ENCODE measurements at places on chromosomes 13 and 19.

GRCh38 chr13:76730220-76730619 lies 156.0 kb downstream of the KCTD12 start:
- no peak for DNase-seq

- no peak for DNase-seq
These were observed at the start of gene OVOL3 for GRCh38 chr19:36110487-36111199. Gene OVOL3, plus strand, starts transcription at chr19:36111143. Its CDS starts 60 bp downstream, at chr19:36111203.

GRCh38 chr13:99730403-99730802 lies 229.1 kb downstream of the TM9SF2 start:
- DNase-seq, result no peak

DNA sequence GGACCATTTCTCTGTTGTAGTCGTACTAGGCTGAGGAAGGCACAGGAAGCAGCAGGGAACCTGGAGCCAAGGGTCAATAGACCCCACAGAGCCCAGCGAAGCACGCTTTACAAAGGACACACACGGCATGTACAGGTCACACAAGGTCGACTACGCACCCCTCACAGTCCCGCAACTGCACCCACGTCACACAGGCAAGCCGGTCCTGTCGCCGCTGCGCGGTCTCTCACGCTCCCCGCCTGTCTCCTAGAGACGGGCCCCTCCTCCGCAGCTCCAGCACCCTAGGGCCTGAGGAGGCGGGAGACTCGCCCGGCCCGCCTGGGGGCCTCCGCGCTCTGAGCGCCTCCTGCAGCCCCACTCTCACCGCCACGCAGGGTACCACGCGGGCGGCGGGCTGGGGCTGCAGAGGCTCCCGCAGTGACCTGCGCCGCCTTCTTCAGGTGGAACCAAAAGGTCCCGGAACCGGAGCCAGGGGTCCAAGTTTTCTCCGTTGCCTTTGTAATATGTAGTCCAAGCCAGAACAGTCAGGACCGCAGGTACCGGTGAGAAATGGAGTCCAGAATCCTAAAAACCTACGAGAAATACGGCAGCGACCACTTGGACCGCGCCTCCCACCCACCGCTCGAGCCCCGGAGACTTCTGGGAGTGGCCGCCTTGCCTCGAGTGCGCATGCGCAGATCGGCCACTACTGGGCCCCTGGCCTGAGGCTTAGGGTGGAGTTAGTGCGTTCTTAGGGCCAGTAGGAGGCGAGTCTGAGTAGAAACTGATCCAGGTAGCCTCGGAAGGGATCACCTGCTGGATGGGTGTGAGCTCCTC lies at the start of gene ZNF607:
ZNF607 (minus strand) TSS at position 651 of the 816 bp plus-strand sequence. CDS start 8,143 bp downstream, outside the sequence.
- peak; percentile 70 for DNase-seq

DNA sequence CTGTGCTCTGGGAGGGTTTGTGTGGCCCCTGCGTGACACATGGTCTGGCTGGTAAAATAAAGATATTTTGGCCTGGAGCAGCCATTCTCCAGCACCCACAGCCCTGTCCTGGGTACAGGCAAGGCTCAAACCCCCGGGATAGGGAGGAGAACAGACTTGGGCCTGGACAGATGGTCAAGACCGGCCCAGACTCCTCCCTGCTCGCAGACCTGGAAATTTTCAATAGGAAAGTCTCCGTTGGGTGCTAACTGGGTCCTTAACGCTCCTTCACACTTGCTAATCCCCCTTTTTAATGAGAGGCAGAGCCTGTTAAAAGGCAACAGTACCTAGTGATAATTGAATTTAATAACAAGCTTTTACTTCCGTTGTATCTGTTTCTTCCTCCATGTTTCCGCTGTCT lies 2.5 kb downstream of the PALM start:
- no peak for DNase-seq

DNA sequence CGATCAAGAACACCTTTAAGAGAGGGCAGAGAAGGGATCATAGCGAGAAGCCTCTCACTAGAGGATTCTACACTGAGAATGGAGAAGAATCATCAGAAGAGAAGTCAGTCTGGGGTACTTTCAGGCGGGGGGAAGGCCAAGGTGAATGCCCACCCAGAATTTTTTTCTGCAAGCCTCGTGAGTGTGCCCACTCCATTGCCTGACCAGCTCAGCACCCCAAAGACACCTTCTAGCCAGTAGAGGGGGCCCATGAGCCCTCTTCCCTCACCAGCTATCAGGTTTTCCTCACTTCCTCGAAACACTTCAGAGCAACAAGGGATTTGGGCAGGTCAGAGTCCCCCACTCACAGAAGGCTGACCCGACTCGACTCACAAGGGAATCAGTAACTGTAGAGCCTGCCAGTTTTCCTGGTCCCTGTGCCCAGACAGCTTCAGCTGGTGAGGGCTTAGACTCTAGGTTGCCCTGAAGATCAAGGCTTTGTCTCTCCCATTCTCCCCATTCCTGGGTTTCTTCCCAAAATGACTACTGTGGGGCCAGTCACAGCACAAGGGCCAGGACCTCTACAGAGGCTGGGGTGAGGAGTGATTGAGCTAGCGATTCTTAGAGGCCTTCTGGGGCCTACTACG lies 18.4 kb downstream of the NLRP13 start:
- DNase-seq, result no peak
